ENCODE measurements at places on chromosomes 11 and 22.

DNA sequence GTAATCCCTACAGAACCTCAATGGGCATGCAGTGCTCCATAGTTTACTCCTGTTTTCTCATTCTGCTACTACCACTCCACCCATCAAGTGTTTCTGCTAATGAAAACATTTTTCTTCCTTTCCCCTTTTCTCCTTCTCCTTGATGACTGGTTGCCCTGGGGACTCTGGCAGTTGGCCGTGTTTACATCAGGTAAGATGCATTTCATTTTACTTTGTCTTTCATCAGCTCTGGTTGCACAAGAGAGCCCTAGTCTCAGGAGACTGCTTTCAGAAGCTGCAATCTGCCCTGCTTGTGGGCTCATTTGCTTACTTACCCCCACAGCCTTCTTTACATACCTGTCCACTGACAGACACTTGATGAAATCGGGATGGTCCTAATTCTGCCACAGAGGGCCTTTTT, 19.6 kb upstream of the LIMK2 start:
- DNase-seq = no peak

GRCh38 chr11:61567286-61568061, 13.4 kb downstream of the SYT7 start:
- DNase-seq = peak; percentile 61

DNA sequence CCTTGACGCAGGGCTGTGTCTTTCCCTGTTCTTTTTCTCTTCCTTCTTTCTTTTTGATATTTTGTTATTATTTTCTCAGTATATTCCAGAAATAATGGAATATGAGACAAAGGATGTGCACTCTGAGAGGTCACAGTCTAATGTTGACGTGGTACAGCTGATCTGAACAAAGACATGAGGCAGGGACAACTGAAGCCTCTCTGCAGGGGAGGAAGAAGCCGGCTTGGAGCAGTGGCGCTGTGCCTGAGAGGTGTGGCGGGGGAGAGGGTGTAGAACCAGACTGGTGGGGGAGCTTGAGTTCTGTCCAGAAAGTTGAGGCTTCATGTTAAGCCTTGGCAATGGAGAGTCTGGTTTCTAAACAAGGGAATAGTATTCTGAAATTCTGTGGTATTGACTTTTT, 34.7 kb downstream of the ADAMTS15 start:
- no peak for DNase-seq

DNA sequence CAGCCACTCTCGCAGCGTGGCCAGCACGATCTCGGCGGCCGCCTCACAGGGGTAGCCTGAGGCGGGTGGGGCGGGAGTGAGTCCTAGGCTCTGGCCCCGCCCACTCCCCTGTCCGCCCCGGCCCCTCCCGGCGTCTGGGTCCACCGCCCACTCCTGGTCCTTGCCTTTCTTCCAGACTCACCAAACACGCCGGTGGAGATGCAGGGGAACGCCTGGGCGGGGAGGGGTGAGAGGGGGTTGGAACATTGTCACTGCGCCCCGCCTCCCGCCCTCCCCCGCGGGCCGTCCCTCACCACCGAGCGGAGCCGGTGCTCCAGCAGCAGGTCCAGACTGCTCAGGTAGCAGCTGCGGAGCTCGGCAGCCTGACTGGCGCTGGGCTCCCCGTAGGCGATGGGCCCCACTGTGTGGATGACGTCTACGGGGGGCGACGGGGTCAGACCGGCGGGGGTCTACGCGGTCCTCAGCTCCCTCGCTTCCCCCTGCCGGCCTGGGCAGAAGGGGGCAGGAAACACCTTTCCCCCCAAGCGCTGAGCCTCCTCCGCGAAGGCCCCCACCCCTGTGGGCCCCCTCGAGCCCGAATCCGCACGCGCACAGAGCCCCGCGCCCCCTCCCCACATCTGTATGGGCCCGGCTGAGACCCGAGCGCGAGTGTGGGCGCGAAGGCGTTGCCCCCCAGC, 13.2 kb downstream of the OTUB1 start:
- peak; percentile 51 for DNase-seq

DNA sequence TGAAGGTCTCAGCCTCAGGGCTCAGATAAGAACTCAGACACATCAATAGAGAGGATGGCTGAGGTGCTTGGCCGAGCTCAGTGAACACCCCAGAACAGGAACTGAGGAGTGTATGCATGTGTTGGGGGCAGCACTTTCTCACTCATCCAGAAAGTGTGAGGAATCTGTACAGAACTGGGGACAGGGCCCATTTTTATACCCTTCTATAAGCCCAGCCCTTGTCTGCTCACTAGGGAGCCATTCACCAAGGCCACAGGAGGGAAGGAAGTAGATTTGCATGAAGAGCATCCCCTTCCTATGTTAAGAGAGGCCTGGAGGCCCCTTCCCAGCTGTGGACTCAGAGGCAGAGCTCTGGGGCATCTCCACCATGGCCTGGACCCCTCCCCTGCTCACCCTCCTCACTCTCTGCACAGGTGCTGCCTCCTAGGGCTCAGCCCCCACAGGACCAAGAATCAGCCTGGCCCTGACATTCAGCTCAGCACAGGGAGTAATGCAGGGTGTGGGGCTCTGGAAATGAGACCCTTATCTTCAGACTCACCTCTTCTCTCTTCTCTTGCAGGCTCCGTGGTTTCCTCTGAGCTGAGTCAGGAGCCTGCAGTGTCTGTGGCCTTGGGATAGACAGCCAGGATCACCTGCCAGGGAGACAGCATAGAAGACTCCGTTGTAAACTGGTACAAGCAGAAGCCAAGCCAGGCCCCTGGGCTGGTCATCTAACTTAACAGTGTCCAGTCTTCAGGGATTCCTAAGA, 39.9 kb upstream of the GGTLC2 start:
- DNase-seq = no peak

- no peak for DNase-seq
Observed at GRCh38 chr11:1842149-1843097, 3.6 kb downstream of the TNNI2 start.

DNA sequence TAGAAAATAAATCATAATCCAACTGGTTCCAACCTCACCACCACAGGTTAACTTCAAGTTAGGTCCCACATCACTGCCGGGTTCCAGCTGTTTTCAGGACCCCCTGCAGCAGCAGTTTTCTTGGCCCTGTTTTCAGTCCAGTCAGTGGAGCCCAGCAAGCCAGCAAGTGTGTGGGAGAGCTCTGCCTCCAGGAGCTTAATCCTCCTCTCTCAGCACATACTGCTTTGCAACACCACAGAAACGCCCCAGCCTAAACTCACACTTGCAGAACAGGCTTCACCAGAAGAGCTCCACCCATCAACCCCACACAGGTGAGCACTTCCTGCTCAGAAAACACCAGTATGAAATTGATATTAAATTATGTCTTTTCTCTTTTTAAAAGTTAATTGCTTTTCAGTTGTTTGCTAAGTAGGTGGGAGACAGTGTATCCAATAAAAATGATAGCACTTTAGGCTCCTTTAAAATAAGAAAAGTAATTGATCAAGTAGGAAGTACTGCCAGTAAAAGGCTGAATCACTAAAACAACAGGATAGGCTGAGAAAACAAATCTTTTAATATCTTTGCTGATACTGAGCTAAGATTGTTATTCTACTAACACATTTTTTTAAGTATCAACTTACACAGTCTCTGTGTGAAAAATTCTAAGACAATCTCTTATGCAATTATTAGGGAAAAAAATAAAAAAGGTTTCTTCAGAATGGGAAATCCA, 81.5 kb upstream of the TP53AIP1 start:
- no peak for DNase-seq

- DNase-seq = no peak
Observed at GRCh38 chr11:125315079-125315740, 150.7 kb downstream of the PKNOX2 start.

- no peak for DNase-seq
Observed at GRCh38 chr11:27380771-27381170, 17.8 kb upstream of the CCDC34 start.

DNA sequence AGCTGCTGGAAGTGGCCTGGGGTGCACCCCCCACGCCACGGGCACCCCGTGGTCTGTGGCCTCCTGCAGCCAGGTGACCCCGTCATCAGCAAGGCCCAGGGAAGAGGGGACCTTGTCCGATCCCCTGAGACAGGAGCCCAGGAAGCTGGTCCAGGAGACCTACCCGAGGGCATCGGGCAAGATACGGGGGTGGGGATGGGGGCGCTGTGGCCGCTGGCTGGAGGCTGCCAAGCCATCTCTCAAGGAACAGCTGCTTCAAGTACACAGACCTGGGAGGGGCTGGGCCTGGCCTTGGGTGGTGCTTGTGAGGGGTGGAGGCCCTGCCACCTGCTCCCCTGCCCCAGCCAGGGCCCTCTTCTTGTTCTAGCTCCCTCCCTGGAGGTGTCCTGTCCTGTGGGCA, 1272.1 kb downstream of the BRD1 start:
- DNase-seq = no peak

DNA sequence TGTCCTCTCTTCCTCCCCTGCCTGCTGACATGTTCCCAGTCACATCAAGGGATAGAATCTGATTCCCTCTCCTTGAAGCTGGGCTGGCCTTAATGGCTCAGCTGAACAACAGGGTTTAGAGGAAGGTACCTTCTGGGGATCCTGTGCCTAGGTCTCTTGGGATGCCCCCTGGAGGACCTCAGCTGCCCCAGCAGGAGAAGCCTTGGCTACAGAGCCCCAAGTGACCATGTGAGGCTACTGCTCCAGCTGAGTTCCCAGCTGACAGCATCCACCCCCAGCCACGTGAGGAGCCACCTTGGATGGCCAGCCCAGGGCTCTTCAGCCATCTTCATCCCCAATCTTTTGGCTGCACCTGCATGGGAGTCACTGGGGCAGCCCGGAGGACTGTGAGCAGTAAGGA, 1499.3 kb downstream of the TBC1D22A start:
- no peak for DNase-seq

Data from stimulated activated CD4-positive, alpha-beta T cell treated with anti-CD3 and anti-CD28 coated beads, Interleukin-1b, Interleukin-23, amount 100 ng/mL, for 24 hours (primary cell).